ENCODE measurements at places on chromosomes 5 and 9. TPM values are rescaled to one million over a fixed set of nuclear protein-coding genes. Genes with fewer than 3 reads are reported as not detected.

RBM27 gene
- total RNA-seq: 23.0 TPM

TYRP1 gene
- 1.7 TPM for total RNA-seq

STING1 gene
- 26.9 TPM for total RNA-seq

GZMA gene
- not detected for total RNA-seq

AK8 gene
- 0.37 TPM for total RNA-seq

CTSL gene
- total RNA-seq: 635 TPM

FCN1 gene
- not detected for total RNA-seq

ACTBL2 gene
- total RNA-seq: 1.1 TPM

DOLPP1 gene
- 6.9 TPM for total RNA-seq

NDFIP1 gene
- 41.3 TPM for total RNA-seq

SELENOP gene
- total RNA-seq: 131 TPM

LHX3 gene
- not detected for total RNA-seq

URM1 gene
- total RNA-seq: 32.9 TPM

TMC1 gene
- total RNA-seq: 0.43 TPM

SLIT3 gene
- 18.5 TPM for total RNA-seq

IL9 gene
- not detected for total RNA-seq

GABRA6 gene
- not detected for total RNA-seq

FRMD3 gene
- total RNA-seq: 0.14 TPM

MRPS30 gene
- total RNA-seq: 59.0 TPM

CARD6 gene
- 7.0 TPM for total RNA-seq

PCDHB10 gene
- total RNA-seq: 0.28 TPM

SHROOM1 gene
- total RNA-seq: 2.6 TPM

All from smooth muscle cell of bladder (primary cell).